Fibroblast of lung (primary cell): ENCODE measurements at places on chromosomes 6 and 20. TPM values are rescaled to one million over a fixed set of nuclear protein-coding genes. Genes with fewer than 3 reads are reported as not detected.

Gene LAMA5
- 47.0 and 81.6 TPM in 2 replicates for total RNA-seq

Gene DDO
- 8.7 and 12.2 TPM in 2 replicates for total RNA-seq

Gene BTNL2
- total RNA-seq: not detected in 2 replicates

DNA sequence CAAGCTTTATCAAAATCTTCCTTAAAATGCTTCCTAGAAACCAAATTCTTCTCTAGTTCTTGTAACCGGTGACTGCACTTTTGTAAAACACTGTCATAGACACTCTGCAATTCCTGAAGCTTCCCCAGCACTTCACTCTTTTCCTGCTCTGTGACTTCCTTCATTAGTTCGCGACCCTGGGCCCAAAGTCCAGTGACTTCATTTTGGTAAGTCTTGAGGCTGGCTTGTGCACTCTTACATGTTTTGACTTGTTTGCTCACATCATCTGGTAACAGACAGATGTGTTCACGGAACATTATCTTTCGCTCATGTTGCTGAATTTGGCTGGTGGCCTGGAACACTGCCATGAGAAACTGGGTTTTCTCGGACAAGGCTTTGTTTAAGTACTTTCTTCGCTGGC, 306.2 kb downstream of the SYNE1 start:
- no peak for DNase-seq

DNA sequence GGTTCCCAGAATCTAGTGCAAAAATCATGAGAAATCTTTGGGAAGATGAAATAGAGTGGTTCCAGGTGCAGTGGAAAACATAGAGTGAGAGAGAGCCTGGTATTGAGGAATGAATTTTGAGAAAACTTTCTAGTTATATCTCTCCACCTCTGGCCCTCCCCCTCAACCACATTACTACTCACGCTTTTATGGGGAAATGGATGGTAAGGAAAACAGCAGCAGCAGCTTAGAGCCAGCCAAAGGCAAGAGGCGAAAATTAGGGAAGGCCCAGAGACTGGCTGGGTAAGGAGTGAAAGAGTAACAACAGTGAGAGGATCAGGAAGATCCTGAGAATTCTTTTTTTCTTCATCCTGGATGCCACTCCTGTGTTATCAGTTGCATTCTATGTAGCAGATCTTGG, 187.9 kb upstream of the ECI2 start:
- DNase-seq: no peak
